Stimulated activated CD4-positive, alpha-beta T cell treated with anti-CD3 and anti-CD28 coated beads, TNF-alpha, amount 100 ng/mL, for 1 hour (primary cell): ENCODE measurements at places on chromosomes 2 and 18.

DNA sequence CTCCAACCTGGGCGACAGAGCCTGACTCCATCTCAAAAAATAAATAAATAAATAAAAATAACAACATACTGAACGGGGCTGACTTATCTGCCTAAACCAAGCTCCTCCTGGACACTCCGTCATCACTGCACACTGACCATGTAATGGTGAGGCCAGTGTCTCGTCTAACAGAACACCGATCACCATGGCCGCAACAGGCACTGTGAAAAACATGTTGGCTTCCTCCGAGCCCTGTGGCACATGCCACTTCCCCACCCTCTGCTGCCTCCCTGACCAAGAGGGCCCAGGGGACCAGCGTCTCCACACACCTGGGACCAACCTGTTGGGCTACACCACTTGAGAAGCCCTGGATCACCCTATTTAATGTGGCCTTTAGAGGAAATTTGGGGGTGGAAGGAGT is 33.9 kb downstream of the ZNF516 start:
- no peak for DNase-seq

GRCh38 chr2:240707043-240707756 is 15.5 kb downstream of the AQP12A start:
- no peak for DNase-seq

DNA sequence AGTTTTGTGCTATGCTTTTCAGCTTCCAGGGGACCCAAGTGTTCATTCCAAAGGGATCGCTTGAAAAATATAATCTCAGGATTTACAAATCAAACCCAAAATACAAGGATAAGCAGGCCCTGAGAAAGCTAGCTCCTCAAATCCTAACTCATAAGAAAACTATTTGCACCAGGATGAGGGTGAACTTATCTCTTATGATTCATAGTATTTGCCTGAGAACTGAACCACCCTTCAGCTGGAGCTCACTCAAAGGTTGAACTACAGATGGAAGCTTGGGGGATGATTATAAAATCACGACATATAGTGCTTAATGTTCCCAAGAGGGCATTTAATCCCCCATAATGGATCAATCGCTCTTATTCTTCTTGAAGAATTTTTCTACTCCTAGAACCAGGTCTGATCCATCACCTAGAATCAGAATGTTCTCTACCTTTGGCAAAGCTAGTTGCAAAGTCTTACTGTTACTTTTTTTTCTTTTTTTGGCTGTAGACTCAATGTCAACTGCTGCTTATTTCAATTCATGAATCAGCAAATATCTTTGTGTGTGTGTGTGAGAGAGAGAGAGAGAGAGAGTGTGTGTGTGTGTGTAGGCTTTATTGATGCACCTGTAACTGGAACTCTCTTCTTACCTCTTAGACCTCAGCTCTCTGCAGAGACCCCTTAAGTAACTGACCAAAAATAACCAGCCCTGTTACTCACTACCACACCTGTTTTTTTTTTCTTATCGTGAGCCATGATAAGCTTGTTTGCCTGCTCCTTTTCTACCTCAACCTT is 44.8 kb downstream of the ARL4C start:
- no peak for DNase-seq

- DNase-seq: no peak
Measured at GRCh38 chr2:138658187-138658894, 121.8 kb downstream of the NXPH2 start.

DNA sequence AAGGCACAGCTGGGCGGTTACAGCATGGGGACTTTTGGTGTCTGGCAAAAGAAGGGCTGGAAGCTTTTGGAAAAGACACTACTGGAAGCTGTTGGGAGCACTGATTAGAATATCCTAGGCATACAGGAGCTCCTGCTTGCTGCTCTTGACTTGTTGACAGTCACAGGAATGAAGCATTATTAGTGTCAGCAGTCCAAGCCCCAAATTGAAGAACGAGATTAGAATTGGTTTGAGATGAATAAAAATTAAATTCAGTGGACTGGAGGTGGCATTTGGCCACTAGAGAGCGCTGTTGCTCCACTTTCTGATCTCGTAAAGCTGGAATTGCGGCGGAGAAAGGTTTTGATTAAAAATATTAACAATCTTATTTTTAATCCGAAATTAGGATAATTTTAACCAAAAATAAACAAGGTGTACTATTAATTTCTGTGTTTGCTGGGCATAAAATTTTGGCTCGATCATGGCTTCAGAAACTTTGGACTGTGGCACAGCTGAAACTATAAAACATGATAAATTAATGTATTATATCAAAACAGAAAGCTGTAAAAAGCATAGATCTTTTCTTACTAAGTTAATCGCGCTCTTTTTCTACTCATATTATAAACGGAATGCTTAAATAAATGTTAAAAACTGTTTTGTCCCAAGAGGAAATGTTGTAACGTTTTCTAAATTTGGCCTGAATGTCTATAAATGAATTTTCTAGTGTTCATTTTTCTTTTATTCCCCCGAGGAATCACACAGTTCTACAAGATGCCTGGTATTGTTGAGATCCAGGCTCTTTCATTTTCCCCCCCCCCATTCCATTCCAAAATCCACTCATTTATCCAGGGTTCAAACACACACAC is 2.4 kb upstream of the HOXD8 start:
- DNase-seq: peak; percentile 56

DNA sequence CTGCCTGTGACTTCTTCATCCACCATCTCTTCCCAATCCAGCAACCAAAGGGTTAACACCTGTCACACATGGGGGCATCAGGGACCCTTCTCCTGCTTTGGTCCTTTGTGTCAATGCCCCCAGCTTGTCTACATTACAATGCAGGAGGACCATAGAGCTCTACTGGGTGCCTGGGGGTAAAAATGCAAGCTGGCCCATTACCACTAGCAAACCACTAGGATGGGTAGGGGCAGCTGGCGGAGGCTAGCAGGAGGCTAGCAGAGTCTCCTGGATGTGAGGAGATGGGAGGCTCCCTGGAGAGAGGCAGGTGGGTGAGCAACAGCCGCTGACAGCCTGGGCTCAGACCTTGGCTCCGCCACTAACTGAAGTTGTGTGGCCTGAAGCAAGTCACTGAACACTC is 153.4 kb upstream of the SKOR2 start:
- DNase-seq: no peak
